DND-41 (cell line): ENCODE measurements at places on chromosomes 6 and 20.

DNA sequence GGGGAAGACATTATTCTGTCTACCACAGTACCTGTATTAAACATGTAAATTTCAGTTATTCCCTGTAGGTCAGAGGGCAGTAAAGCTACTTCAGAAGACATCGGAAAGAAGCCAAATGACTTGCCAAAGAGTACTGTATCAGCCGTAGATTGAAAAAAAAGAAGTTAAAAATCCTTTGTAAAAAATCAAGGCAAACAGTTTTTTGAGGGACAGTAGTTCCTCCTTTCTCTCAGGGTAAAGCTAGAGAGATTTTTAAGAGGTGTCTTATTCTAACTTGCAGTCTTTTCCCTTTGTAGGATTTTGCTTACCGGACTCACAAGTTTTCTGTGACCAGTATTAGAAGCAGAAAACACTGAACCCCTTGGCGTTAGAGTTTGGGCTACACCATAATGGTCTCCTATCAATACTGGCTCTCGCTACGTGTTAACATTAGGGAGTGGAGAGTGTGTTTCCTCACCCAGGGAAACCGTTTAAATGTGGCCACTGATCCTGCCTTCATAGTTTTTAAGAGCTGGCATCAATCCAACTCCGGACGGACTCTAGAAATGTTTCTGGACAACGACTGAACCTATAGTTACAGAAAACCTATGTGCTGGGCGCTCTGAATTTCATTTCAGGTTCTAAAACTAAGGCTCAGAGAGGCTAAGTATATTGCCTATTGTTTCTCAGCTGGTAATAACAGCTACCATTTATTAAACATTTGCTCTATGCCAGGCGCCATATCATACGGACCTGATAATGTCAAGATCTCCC, 1.3 kb upstream of the ASXL1 start:
- H3K27me3 ChIP-seq, result no peaks in the 10 kb centered on the region
- no peak for DNase-seq
- peak overlapping the region; percentile 98; the same call in 1 of the 2 replicates for H3K27ac ChIP-seq
- H3K4me3 ChIP-seq, result peak overlapping the region; percentile 80; the same call in 1 of the 2 replicates
- peaks cover 35% of the 10 kb centered on the region for H3K4me1 ChIP-seq
- peaks cover 18% of the 10 kb centered on the region for H3K36me3 ChIP-seq

- no peak overlapping the region for H3K4me3 ChIP-seq
- peak; percentile 92 for DNase-seq
- H3K27me3 ChIP-seq, result no peaks in the 10 kb centered on the region
- H3K4me1 ChIP-seq, result peaks cover 89% of the 10 kb centered on the region
- peaks cover 97% of the 10 kb centered on the region for H3K36me3 ChIP-seq
These were observed 14.5 kb downstream of the BCL2L1 start for GRCh38 chr20:31707994-31708735.

- no peak overlapping the region for H3K27ac ChIP-seq
- no peaks in the 10 kb centered on the region for H3K36me3 ChIP-seq
- DNase-seq, result no peak
- H3K4me1 ChIP-seq, result peaks cover 15% of the 10 kb centered on the region
- no peak overlapping the region for H3K4me3 ChIP-seq
- no peaks in the 10 kb centered on the region for H3K27me3 ChIP-seq
These were observed 303.8 kb upstream of the CDH4 start for GRCh38 chr20:60948224-60948623.

GRCh38 chr20:44354979-44355497, 461 bp upstream of the HNF4A start:
- no peak overlapping the region for H3K27ac ChIP-seq
- H3K27me3 ChIP-seq, result peaks cover 17% of the 10 kb centered on the region
- no peak overlapping the region for H3K4me3 ChIP-seq
- H3K4me1 ChIP-seq, result no peaks in the 10 kb centered on the region
- H3K36me3 ChIP-seq, result no peaks in the 10 kb centered on the region

GRCh38 chr6:136761227-136761922, 30.9 kb downstream of the MAP3K5 start:
- H3K4me1 ChIP-seq, result peaks cover 22% of the 10 kb centered on the region
- peaks cover 6% of the 10 kb centered on the region for H3K27me3 ChIP-seq
- no peak overlapping the region for H3K27ac ChIP-seq
- no peak overlapping the region for H3K4me3 ChIP-seq
- H3K36me3 ChIP-seq, result no peaks in the 10 kb centered on the region

DNA sequence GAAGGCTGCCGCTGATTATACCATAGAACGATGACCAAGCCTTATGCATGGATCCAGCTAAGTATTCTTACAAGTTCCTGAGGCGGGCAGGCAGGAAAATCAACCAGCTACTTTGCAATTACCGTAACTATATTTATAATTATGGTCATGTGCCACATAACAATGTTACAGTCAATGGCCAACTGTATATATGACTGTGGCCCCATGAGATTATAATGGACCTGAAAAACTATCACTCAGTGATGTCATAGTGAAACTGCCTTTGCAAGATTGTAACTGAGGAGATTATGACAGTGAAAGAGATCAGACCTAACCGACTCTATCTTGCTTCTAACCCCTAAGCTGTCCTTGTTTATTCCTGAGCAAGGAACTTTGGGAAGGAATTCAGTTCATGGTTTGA, 33.1 kb upstream of the FAM135A start:
- H3K27me3 ChIP-seq, result no peaks in the 10 kb centered on the region
- no peaks in the 10 kb centered on the region for H3K4me1 ChIP-seq
- no peak overlapping the region for H3K27ac ChIP-seq
- H3K4me3 ChIP-seq, result no peak overlapping the region

- H3K4me3 ChIP-seq, result no peak overlapping the region
- no peaks in the 10 kb centered on the region for H3K36me3 ChIP-seq
- H3K4me1 ChIP-seq, result no peaks in the 10 kb centered on the region
- H3K27ac ChIP-seq, result no peak overlapping the region
- DNase-seq, result no peak
- no peaks in the 10 kb centered on the region for H3K27me3 ChIP-seq
These were observed 9.2 kb upstream of the RAB22A start for GRCh38 chr20:58300321-58300720.

- no peaks in the 10 kb centered on the region for H3K27me3 ChIP-seq
- H3K36me3 ChIP-seq, result no peaks in the 10 kb centered on the region
- no peaks in the 10 kb centered on the region for H3K4me1 ChIP-seq
- no peak overlapping the region for H3K4me3 ChIP-seq
These were observed 113.8 kb downstream of the TAF4 start for GRCh38 chr20:61951695-61952533.
